ENCODE measurements at places on chromosomes 16 and 17.

- DNase-seq = no peak
Measured at GRCh38 chr16:85872734-85873133, 26.2 kb upstream of the IRF8 start.

- no peak for DNase-seq
Measured at GRCh38 chr17:62664336-62665120, 37.1 kb downstream of the MRC2 start.

DNA sequence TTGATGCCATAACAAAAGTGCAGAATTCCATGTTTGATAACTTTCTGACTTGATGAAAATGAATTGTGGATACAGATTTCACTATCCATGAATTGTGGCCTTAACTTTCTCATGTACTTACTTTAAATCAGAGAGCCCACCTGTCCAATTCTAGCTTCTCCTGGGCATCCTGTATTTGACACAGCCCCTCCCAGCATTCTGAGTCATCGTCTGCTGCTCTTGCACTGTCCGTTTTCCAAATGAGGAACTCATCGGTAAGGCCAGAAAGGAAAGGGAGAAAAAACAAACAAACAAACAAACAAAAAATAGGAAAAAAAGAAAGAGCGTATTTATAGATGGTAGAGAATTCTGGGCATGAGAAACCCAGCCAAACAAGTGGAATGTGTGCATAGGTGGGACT lies 361.6 kb downstream of the WWOX start:
- DNase-seq = no peak

- no peak for DNase-seq
Measured at GRCh38 chr17:74289688-74290087, 15.7 kb downstream of the DNAI2 start.

DNA sequence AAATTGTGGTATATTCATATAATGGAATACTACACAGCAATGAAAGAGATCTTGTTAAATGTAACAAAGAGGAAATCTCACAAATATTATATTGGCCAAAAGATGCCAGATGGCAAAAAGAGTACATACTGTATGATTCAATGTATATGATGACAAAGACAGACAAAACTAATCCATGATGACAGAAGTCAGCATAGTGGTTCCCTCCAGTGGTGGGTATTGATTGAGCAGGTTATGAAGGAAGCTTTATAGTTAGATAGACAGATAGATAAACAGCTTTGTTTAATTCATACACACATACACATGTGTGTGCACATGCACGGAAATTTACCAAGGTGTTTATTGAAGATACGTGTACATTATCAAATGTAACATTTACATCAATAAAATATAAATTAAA lies 74.4 kb upstream of the SMIM36 start:
- DNase-seq = no peak

- DNase-seq = no peak
Measured at GRCh38 chr16:85641776-85642176, 28.7 kb downstream of the GSE1 start.

- no peak for DNase-seq
Measured at GRCh38 chr17:80998748-80999535, 7.3 kb downstream of the CHMP6 start.

DNA sequence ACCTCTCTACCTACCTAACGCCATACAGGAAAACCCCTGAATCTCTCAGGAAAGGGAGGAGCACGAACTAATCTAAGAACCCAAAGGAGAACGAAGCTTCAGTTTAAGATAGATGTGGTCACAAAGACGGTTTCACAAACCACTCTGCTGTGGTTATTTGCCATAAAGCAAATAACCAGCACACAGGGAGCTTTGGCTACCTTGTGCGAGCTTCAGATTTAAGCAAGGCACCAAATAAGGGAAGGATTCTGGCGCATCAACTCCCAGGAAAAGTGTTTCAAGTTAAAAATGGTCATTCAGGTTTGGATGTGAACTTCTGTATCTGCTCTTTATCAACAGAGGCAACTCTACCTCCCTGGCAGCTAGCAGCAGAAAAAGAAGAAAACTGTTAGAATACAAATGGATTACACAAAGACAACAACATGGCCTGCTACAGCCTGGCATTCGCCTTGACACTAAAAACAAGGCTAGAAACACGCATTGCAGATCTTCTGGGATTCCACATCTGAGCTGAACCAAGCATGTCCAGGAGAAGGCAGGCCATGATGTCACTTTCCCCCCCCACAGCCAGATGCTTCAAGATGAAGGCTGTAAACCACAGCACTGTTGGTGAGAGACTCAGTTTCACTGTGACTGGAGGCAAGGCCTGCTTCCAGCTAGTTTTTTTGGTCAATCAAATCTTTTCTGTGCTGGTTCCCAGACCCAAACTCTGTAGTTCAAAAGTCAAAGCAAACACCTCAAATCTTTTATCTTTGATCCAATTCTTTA lies 43.6 kb downstream of the SMG6 start:
- DNase-seq = no peak

DNA sequence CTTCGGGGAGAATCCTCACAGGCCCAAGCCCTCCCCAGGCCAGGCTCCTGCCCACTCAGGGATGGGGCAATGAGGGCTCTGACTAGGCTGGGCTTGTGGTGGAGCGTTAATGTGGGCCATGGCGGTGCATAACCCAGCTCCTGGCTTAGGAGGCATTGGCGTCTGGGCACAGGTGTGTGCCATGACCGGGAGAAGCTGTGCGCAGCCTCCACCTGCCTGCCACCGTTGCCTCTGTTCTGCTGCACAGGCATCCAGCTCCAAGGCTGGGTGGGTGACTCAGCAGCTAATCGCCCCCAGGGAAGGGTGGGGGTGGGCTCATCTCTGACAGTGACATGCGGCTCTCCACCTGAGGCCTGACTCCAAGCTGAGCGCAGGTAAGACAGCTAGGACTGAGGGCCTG lies 3.5 kb upstream of the ARHGAP27 start:
- DNase-seq = no peak

DNA sequence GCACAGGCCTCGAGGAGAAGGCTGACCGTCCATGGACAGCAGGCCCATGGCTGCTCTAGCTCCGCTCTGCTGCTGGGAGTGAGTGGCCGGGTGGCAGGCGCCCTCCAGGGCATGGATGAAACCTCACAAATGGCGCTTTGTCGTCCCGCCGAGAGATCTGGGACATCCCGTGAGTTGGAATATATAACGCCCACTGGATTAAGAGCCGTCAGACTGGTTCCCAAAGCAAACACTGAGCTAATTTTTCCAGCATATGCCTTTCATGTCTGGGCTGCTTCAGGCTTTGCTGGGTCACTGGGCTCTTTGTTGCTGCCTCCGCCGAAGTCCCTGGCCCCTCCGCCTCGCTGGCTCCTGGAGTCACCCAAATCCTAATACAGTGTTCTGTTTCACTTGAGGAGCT lies 266.3 kb downstream of the FOXL1 start:
- DNase-seq = no peak

- peak; percentile 11 for DNase-seq
Measured at GRCh38 chr17:64230791-64231408, 32.2 kb downstream of the TEX2 start.

- DNase-seq = no peak
Measured at GRCh38 chr16:4640572-4641305, 16.1 kb downstream of the MGRN1 start.

DNA sequence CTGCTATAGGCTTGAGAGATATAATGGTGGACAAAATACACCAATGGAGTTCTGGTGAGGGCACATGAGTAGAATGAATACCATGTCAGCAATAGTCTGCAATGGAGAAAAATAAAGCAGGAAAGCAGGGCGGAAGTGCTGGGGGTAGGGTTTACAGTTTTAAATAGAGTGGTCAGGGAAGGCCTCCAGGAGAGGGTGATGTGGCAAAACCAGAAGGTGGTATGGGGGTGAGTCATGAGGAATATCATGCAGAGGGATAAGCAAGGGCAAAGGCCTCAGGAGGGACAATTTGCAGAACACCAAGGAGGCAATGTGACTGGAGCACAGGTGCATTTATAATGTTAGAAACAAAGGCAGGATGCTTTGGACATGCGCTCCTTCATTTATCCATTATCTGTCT lies 102.0 kb downstream of the ITFG1 start:
- no peak for DNase-seq

DNA sequence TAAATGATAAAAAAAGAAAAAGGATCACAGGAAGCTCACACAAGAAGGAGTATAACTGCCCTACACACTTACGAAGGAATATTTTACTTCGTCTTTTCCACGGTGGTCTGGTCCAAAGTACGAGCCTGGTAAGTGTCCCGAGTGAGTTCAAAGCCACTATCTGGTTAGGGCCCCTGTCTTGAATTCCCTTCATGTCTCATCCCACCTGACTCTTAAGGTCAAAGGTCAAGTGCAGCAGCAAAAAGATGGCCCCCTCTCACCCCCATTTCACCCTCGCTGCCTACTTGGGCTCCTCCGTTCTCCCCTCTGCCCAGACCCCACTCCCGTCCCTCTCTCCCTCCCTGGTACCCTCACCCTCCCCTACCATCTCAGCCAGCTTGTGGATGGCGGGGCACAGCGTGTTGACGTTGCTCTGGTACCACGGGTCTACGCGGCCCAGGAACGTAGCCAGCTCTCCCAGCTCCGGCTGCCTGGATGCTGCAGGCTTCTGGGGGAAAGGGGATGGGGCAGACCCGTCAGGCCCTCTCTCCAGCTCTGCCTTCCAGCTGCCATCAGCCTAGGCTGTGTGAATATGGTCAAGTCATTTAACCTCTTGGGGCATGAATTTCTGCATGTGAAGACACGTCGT lies 27.8 kb upstream of the MFSD6L start:
- no peak for DNase-seq

GRCh38 chr16:15690296-15690695 lies 40.3 kb downstream of the NDE1 start:
- no peak for DNase-seq

- DNase-seq = no peak
Measured at GRCh38 chr17:45050481-45051059, 862 bp downstream of the DCAKD start.

DNA sequence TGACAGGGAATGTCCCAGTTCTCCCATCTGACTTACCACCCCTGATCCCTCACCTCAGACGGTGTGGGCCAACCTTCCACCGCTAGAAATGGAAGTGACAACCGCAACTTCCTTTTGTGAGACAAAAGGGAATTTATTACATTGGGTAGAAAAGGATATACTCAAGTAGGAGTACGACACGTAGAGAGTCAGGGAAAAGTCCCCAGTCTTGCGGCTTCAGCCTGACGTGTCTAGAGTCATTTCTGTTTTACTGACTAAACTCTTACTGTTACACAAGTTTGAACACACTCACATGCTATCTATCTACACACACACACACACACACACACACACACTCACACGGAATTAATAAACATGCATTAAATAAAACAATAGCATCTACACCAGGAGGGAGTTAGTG lies 178.9 kb downstream of the COPRS start:
- DNase-seq = no peak

DNA sequence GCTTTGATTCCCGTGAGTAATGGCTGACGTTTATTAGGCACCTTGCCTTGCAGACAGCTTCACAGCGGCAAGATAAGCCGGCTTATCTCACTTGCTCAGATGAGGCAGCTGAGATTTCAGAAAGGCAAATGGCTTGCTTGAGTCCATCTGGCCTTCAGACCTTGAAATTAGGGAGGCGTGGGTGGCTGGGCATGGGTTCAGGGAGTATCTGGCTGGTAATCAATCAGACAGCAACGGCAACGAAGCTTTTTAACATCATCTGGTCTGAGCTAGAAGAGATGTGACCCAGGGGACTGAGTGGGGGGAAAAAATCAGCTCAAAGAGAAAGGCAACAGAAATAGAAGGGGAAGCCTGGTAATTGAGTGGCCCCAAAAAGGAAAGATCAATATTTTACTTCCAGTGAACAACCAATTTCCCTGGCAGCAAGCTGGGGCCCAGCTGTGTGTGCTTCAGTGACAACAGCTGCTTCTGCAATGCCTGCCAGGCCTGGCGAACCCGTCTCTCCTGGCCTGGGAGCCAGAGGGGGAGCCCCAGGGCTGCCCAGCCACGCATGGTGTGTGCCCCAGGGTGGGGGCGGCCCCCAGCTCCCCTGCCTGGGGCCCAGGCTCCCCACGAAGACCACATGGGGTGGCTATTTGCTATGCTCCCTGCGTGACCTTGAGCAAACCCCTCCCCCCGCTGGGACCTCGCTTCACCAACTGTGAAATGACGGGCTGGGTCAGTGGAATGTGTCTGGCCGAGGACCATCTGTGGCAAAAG lies 34.0 kb downstream of the RAB11FIP4 start:
- peak; percentile 46 for DNase-seq

- no peak for DNase-seq
Measured at GRCh38 chr17:7232114-7232513, 2.2 kb downstream of the DVL2 start.

- DNase-seq = no peak
Measured at GRCh38 chr16:21940570-21940969, 12.6 kb upstream of the UQCRC2 start.

DNA sequence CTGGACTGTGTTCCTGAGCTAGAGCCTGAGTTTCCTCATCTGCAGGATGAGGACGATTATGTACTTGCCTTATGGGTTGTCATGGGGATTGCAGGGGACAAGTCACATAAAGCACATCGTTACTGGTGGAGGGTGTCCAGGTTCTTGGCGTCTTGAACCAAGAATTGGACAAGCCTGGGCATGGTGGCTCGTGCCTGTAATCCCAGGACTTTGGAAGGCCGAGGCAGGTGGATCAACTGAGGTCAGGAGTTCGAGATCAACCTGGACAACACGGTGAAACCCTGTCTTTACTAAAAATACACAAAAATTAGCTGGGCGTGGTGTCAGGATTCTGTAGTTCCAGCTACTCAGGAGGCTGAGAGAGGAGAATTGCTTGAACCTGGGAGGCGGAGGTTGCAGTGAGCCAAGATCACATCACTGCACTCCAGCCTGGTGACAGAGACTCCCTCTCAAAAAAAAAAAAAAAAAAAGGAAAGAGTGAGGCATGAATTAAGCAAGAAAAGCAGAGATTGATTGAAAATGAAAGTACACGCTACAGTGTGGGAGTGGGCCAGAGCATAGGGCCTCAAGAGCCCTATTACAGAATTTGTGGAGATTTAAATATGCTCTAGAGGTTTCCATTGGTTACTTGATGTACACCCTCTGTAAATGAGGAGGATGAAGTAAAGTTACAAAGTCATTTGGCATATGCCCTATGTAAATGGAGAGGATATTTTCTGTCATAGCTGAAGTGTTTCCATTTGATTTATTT lies 30.7 kb downstream of the ADGRG5 start:
- DNase-seq = no peak

- DNase-seq = no peak
Measured at GRCh38 chr17:43864161-43864984, 17.4 kb downstream of the CD300LG start.

DNA sequence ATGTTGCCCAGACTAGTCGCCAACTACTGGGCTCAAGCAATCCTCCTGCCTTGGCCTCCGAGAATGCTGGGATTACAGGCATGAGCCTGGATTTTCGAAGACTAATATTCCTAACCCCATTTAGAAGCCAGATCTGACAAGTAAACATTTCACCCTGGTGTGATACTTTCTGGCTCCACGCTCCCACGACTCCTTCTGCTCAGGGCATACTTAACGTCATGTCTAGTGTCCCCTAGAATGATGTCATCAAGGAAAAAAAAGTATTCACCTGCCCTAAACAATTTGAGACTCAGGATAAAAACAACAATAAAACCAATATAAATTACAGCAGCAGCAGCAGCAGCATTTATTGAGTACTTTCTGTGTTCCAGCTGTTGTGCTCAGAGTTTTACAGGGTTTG lies 13.2 kb downstream of the ITGB3 start:
- DNase-seq = no peak
